ENCODE measurements at places on chromosomes 11 and 22.

DNA sequence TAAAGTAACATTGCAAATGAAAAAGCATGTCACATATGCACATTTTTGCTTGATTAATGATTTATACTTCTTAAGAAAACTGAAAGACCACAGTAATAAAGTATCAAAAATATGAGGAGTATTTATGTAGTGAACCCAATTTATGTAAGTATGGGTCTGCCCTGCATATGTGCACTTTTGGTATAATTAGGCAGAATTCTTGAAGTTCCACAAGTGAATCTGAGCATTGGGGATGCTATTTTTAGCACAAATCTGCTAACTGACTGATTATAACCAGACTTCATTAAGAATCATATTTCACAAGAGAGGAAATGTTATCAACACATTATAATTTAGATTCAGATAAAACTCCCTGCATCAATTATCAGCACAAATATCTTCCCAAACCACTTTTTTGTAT is 407.1 kb upstream of the LRRC4C start:
- DNase-seq = peak; percentile 6

DNA sequence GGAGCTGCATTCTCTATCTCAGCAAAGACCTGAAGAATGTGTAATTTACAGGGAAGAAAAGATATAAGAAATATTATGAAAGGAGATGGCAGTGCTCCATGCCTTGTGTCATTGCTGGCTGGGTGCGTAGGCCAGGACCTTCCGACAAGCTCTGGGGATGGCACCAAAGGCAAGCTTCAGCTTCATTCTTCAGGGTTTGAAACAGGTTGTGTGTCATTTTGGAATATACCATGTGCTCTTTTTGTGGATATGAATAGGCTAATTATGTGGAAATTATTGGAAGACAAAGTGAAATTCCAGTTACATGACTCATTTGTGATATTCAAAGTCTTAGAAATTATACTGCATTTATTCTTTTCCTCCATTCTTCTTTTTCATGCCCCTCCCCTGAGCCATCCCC is 5.7 kb upstream of the KIRREL3 start:
- peak; percentile 61 for DNase-seq

- no peak for DNase-seq
Measured at GRCh38 chr11:35163702-35164496, 24.9 kb downstream of the CD44 start.

- DNase-seq = no peak
Measured at GRCh38 chr22:17396516-17396915, 27.3 kb downstream of the CECR2 start.

GRCh38 chr11:72652873-72653630 is 21.2 kb downstream of the PDE2A start:
- DNase-seq = no peak

GRCh38 chr11:61477727-61478148 is 30.8 kb upstream of the LRRC10B start:
- DNase-seq = peak; percentile 82

DNA sequence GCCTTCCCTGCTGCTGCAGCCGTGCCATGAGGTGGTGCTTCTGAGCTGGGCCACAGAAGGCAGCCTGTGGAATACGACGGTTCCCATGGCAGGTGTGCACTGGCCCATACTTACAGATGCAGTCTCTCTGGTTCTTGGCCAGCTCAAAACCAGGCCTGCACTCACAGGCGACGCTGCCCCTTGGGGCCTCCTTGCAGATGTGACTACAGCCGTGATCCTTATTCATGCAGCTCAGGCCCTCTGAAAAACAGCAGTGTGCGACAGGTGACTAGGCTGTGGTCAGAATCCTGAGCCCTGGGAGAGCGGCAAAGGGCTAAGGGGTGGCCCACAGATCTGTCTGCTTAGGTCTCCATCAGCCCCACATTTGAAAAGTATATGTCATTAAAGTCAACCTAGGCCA is 22.1 kb downstream of the SCUBE2 start:
- no peak for DNase-seq

DNA sequence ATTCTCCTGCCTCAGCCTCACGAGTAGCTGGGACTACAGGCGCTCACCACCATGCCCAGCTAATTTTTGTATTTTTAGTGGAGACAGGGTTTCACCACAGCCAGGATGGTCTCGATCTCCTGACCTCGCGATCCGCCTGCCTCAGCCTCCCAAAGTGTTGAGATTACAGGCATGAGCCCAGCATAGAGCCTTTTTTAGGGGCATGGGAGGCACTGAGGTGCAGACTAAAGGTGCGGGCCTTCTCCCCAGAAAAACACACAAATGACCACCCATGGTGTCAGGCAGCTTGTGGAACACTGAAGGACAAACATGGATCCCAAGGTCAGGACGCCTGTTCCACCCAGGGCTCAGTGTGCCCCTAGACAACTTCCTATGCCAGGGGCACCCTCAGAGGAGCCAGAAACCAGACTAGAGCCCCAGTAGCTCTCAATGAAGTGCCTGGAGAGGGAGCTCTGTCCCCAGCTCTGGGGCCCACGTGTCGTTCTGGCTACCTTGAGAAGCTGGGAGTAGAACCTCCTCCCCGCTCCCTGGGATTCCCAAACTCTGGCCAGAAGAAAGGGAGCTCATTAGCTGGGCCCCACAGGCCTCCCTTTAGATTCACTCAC is 21.2 kb upstream of the CD5 start:
- DNase-seq = no peak

DNA sequence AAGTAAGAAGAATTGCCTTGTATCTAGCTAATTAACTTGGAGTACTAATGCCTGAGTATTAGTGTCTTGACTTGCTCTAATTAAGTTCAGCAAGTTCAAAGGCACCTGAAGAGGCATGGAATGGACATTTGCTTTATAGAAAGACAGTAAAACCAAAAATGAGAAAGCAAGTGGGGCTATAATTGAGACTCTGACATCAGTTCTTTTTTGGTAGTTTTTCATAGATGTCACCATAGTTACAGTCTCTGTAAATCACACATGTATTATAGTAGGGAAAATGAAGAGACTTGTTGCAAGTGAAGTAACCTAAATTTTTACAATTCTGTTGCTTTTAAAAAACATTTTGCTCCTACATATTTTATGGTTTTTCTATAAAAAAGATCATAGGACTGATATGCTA is 178.0 kb downstream of the HIPK3 start:
- DNase-seq = no peak

DNA sequence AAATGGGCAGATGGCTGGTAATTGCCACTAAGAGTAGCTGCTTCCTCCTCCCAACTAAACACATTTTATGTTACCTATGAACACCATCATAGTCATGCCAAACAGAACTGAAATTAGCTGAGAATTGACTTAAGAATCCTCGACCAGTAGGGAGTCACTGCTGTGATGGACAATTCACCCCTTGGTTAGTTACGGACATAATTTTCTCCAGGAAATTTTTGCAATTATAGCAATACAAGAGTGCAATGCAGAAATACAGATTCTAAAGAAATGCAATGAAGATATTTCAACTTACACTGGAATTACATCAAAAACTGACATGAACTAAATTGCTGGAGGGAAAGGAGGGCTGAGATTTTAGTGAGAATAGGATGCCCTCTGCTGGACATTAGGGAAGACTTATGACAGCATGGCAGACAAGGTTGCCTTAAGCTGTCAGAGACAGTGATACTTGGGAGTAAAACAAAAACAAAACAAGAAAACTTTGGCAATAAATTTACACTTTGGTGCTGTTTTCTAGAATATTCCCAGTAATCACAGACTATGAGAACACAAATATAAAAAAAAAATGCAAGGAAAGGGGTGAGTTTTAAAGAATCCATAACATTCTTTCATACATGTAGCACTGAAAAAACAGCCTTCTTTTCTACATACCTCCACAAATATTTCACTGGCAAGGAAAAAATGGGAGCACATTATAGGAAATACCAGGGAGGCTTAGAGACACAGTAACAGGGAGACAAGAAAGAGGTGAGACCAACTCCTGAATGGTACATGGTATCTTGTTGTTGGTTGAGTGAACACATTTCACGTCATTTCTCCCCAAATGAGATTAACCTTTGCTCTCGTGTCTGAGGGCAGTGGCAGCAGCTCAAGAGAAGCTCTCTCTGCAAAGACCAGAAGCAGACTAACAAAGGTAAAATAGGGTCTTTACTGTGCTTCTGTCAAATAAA is 11.2 kb upstream of the PPP2R1B start:
- DNase-seq = peak; percentile 78

GRCh38 chr11:33375688-33376311 is 118.6 kb downstream of the HIPK3 start:
- peak; percentile 70 for DNase-seq

DNA sequence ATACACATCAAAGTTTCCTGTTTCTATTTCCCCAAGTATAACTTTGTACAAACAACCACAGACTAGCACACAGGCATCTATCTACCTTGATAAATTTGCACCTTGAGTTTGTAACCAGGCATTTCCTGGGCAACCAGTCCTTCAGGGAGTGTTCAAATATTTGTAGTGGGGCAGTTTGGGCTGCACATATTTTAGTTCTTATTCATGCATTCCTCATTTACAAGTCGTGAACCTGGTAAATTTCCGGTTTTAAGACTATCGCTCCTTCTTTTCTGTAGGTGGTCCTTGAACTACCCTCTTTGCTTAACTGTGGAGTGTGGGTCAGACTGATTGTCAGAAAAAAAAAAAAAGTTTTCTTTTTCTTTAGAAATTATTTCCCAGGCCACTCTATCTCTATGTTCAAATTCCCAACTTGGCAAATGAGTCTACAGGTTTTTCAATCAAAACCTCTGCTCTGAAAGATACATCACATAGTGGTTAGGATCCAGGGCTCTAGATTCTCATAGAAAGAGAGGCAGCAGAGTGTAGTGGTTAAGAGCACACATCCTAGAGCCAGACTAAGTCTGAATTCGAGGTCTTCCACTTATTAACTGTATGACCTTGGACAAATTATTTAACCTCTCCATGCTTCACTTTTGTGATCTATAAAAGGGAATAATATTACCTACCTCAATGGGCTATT is 201.5 kb downstream of the SOX6 start:
- no peak for DNase-seq

- no peak for DNase-seq
Measured at GRCh38 chr11:35107861-35108260, 31.1 kb upstream of the CD44 start.

DNA sequence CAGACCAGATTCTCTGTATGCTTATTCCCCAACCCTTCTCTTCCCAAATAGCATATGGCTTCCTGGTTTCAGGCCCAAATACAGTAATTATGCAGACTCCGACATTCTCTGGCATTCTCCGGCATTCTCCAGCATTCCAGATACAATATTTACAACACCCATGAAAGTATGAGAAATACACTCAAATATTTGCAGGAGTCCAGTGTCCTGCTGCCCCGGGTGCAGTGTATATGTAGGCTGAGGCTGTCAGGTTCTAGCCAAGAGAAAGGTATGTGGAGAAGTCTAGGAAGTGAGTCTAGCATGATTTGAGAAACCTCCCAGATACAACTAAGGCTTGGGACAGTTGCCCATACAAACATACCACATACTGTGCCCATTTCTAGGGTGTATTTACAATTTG is 160.7 kb downstream of the SOX6 start:
- peak; percentile 5 for DNase-seq

DNA sequence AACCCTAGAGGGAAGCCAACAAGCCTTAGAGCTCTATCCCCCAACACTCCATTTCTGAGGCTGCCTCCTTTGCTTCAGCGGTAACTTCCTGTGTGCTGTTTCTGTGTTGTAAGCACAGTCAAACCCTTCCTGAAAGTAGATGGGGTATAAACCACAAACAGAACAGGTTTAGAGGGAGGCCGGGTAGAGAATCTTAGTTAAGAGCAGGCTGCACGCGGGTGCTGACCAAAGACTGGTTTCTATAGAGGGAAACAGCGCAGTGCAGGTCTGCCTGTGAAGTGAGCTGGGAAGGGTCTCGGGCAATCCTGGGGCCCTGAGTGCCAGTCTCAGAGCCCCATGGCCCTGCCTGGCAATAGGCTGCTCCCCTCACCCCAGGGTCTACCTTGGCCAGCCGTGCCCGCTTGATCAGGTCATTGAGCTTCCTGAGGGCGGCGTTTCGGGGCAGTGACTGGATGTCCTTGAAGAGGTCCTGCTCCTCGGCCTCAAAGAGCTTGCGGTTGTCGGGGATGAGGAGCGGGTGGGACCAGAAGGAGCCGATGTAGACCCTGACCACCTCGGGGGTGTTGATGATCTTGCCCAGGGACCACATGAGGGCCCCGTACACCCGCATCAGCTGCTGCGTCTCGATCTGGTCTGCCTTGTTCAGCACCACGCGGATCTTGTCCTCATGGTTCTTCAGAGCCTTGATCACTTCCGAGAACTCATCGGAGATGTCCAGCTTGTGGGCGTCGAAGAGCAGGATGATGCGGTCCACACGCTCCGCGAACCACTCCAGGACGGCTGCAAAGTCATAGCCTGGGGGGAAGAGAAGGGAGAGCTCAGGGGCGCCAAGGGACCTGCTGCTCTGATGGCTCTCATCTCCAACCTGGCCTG is 15.3 kb upstream of the CDC42BPG start:
- no peak for DNase-seq

DNA sequence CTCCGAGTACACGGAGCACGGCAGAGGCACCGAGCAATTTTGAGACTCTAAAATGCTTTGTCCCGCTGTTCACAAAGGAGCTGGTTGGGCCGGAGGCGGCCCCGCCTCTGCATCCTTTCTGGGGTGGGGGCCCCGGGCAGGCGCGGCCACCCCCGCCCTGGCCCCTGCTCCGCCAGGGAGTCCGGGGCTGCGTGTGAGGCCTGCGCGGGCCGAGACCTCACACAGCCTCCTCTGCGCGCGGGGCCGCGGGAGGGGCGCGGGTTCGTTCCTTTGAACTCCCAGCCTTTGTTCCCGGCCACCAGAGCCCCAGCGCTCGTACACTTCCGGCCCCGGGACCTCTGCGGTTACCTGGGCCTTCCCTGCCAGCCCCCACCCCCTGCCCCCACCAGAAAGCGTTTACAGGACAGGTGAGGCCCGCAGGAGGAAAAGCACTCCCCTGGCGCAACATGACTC is 1.6 kb downstream of the FGF19 start:
- DNase-seq = no peak

DNA sequence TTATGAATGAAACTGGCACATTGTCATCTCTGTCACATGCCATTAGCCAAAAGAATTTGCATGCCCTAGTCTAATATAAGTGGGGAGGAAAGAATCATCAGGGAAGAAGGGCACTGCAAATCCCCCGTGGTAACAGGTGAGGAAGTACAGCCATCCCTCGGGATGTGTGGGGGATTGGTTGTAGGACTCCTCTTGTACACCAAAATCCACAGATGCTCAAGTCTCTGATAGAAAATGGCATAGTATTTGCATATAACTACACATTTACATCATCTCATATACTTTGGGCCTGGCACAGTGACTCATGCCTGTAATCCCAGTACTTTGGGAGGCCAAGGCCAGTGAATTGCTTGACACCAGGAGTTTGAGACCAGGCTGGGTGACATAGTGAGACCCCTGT is 109.7 kb downstream of the HIPK3 start:
- DNase-seq = no peak
